T-helper 9 cell (primary cell): ENCODE measurements at places on chromosomes 7 and 10.

GRCh38 chr10:110481919-110482318, 15.8 kb upstream of the DUSP5 start:
- no peak for DNase-seq

GRCh38 chr10:12717981-12718707, 283.4 kb downstream of the CCDC3 start:
- no peak for DNase-seq

DNA sequence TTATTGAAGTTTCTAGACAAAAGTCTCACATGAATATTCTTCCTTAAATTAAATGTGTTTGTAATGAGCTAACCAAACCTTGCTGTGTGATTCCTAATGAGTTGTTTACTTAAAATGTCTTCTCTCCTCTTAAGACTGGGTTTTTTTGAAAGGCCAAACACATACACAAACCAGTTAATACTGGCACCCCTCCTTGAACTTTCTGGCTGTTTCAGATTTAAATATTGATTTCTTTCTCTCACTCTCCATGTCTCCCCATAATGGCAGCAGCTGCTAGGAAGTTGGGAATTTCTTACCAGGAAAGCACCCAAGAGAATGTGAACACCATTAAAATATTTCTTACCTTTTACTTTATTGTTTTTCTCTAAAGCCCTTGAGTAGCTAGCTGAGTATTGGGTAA, 11.4 kb upstream of the PTN start:
- no peak for DNase-seq

GRCh38 chr7:55276572-55277295, 88.4 kb upstream of the LANCL2 start:
- no peak for DNase-seq

- DNase-seq: no peak
These were observed 7.0 kb downstream of the GPAM start for GRCh38 chr10:112176543-112176942.

DNA sequence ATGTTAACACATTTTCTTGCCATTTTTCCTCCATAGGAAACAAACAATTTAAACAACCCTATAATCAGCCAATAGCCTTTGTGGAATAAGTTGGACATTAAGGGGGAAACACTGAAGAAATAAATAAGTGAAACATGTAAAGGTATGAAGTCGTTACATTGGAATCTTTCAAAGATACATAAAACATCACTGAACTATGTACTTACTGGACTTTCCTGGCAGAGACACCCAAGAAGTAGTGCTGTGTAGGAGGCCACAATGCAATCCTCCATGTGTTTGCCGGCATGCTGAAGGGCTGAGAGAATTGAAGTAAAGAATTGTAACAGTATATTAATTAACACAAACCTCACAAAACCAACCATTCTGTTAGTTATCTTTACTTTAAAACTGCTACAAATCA, 76.5 kb upstream of the GRID1 start:
- no peak for DNase-seq

- DNase-seq: no peak
These were observed at the start of gene ICA1 for GRCh38 chr7:8261711-8262695. ICA1 (minus strand) TSS chr7:8262167; CDS start chr7:8235926, 26,241 bp downstream.

DNA sequence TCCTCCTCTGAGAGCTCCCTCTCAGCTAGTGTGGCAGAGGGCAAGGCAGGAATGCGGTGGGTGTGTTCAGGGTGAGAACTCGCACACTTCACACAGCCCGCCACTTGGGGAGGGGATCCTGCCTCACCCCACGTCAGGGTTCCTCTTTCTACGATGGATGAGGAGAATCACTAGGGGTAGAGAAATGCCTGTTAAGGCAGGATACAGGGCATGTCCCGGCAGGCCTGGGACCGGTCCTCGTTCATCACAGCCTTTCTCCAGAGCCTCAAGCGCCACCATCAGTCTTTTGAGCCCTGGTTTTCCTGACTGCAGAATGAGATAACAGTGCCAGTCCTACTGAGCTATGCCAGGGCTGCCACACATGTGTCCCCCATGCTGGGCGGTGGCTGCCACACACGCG, 546.7 kb upstream of the ADARB2 start:
- DNase-seq: no peak

DNA sequence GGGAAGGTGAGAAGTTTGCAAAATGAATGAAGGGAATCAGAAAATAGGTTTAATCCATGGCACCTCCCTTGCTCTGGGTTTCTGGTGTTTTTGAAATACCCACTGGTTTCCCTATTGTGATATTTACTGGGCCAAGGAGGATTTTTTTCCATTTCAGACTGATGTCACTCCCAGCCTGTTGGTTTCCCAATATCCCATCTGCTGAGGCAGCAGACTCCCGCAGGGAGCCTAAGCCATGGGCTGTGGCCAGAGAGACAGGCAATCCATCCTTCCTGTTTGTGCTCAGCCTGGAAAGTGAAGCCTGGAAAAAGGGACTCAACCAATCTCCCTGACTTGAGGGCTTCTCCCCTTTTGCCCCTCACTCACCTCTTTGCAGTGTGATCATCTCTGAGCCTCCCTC, 22.8 kb downstream of the FAM107B start:
- DNase-seq: no peak

DNA sequence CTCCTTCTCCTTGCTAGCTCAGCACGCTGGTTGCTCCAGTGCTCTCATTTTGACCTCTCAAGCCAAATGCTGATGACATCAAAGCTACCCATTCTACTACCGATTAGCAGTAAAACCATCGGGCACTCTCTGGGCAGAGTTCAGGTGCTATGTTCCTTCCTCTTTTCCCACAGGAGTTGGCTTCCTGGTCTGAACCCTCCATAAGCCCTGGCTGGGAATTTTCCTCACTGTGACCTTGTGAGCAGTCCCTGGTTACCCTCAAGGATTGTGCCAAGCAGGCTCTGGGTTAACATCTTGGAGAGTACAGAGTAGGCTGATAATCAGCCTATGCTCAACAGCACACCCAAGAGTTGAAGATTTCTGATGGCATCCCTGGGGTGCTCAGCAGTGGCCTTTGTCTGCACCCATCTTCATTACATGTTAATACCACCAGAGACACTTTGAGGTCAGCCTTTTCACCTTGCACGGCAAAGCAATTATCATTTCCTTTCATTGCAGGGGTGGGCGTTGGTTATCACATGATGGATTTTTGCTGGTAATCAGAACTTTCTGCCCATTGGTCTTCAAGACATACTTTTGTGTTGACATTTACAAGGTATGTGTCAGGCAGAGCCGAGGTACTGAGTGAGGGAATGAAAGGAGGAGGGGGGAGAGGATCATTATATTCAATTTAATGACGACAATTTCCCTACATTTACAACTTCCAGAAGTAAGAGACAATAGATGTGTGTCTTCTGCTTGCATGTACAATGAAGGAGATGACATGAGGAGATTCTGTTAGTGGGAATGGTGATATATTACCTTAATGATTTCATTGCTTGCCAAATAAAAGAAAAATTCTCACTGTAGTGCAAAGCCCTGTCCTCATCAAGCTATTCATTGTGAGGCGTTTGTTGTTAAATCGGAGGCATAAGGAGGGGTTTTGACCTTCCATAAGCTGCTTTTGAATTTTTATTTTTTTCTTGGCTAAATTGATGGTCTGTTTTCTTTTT, 452.0 kb downstream of the LRMDA start:
- DNase-seq: no peak

GRCh38 chr7:106073701-106074100, 38.4 kb downstream of the SYPL1 start:
- DNase-seq: no peak

- DNase-seq: no peak
These were observed 84.5 kb downstream of the CUX1 start for GRCh38 chr7:101901661-101902491.

GRCh38 chr10:3094609-3095036, 27.3 kb downstream of the PFKP start:
- DNase-seq: no peak

DNA sequence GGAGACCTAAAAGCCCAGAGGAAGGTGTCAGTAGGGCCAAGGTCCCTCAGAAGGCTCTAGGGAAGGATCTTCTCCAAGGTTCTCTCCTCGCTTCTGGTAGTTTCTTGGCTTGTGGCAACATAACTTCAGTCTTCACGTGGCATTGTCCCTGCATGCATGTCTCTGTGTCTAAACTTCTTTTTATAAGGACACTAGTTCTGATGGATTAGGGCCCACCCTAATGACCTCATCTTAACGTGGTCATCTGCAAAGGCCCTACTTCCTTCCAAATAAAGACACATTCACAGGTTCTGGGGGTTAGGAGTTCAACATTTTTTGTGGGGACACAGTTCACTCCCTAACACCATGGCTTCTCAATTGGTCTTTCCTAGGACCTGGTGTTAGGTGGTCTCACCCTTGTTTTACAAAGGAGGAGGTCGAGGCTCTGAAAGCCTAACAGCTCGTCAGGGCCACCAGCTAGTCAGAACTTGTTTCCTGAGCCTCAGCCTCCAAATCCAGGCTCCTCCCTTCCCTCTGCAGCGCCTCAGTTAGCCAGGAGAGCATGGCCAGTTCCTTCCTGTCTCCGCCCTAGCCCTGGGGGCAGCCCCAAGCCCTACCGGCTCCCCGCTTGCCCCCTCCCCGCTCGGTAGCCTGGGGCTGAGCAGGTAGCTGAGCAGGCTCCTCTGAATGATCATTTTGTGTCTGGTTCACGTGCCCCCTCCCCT, 109.7 kb upstream of the PPIF start:
- DNase-seq: no peak

- DNase-seq: no peak
These were observed 35.3 kb downstream of the NET1 start for GRCh38 chr10:5447611-5448071.

GRCh38 chr7:112779667-112780066, 10.5 kb downstream of the TMEM168 start:
- DNase-seq: no peak

GRCh38 chr7:145293754-145294153, 457.9 kb upstream of the TPK1 start:
- DNase-seq: no peak

DNA sequence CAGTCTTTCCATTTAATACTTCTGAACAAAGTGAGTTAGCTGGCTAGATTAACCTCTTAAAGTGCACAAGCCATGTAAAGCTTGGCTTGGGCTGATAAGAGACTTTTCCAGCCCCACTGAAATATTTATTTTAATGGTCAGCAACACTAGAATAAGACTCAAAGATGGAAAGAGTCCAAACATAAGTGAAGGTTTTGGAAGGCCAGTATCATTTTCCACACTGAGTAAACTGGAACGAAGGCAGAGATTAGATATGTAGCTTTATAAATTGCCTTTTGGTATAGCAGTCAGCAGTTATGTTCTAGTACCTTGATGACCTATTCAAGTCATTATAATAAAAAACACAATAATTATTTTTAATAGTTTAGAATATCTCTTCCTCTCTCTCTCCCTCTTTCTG, 102.2 kb downstream of the HDAC9 start:
- DNase-seq: no peak

DNA sequence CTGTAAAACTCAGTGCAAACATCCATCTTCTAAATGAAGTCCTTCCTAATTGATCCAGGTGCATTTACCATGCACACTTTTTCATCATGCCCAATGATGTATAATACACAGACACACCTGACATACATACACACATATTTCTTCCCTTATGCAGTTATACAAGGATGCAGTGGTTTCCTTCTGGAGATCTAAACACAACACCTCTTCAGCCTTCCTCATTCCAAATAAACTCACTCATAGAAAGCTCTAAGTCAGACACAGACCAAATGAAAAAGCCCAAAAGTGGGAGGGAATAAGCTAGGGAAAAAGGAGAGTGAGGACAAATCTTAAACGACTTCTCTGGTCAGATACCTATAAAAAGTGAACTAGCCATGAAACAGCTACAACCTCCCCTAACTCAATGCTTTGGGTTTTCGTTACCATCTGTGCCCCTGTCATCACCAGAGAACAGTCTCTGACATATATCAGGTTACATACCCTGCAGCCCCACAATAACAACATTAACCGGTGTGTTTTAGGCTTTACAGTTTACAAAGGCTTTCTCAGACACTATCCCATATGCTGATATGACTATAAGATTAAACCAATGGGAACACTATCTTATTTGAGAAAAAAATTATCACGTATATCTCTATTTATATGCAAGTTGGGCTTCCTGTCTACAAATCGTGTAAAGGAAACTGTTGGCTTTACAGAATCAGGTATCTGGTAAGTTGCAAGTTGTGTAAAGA, 675.2 kb downstream of the PHTF2 start:
- no peak for DNase-seq

- no peak for DNase-seq
These were observed 27.6 kb downstream of the AVL9 start for GRCh38 chr7:32522746-32523530.

GRCh38 chr10:77300682-77301302, 336.8 kb downstream of the KCNMA1 start:
- no peak for DNase-seq

GRCh38 chr7:135192914-135193536, 18.3 kb downstream of the WDR91 start:
- DNase-seq: no peak

GRCh38 chr7:3732395-3733005, 431.4 kb downstream of the SDK1 start:
- no peak for DNase-seq

- DNase-seq: no peak
These were observed 162.5 kb upstream of the CELF2 start for GRCh38 chr10:10855151-10855581.

GRCh38 chr7:132291481-132291880, 284.8 kb downstream of the PLXNA4 start:
- no peak for DNase-seq

DNA sequence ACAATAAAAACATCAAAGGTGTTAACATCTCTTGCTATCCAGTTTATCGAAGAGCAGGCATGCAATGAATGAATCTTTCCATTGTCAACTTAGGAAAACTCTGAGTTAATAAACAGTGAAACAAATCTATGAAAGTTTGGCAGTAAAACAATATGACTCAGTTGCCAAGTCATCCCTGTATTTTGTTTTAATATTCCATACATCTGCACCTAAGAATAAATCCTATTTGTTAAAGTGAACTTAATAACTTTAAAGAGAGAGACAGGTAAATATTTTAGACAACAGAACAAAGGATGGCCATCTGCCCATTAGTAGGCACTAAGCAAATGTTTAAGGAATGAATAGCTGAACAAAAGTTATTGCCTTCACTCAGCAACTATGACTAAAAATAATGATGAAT, 700.5 kb upstream of the CELF2 start:
- DNase-seq: no peak

DNA sequence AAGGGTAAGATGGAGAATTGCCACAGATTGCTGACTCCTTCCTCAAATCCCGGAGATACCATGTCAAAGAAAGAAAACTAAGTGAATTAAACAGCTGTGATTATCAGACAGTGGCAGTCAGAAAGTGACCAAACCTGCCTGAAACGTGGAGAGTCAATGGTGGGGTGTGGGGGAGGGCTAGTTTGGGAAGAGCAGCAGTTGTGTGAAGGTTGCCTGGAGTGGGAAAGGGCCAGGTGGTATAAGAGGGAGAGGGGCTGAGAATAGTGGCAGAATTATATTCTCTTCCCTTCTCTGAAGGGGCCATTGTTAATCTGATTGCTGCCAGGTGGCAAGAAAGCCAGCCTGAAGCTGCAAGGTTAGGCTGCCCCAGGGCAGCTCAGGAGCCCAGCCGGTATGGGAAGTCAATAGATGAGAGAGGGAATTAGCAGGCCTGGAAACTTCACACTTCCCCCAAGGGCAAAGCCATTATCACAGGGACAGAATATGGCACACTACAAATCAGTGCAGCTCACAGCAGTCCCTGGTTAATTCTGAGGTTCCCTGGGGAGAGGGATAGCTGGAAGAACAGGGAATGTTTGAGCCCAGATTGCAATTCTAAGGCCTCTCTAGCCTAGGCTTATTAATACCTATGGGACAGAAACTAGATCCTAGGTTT, 83.9 kb upstream of the ITGB1 start:
- DNase-seq: no peak
